ENCODE measurements at places on chromosomes 7 and 10.

DNA sequence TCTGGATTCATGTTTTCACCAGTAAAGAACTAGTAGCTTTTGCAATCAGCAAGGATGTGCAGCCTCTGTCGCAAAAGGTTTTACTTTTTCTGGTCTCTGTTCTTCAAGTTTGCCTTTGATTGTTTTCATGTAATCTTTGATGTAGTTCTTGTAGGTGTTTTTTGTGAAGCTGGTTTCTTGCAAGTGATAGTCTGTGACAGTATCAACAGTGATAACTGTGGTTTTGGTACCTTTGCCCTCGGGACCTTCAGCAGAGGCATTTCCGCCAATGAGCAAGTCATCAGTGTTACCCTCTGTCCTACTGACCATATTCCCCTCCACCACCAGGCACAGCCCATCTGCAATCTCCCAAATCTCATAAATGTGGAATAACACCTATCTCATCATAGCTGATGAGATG is 55.1 kb downstream of the IPMK start:
- DNase-seq: no peak

DNA sequence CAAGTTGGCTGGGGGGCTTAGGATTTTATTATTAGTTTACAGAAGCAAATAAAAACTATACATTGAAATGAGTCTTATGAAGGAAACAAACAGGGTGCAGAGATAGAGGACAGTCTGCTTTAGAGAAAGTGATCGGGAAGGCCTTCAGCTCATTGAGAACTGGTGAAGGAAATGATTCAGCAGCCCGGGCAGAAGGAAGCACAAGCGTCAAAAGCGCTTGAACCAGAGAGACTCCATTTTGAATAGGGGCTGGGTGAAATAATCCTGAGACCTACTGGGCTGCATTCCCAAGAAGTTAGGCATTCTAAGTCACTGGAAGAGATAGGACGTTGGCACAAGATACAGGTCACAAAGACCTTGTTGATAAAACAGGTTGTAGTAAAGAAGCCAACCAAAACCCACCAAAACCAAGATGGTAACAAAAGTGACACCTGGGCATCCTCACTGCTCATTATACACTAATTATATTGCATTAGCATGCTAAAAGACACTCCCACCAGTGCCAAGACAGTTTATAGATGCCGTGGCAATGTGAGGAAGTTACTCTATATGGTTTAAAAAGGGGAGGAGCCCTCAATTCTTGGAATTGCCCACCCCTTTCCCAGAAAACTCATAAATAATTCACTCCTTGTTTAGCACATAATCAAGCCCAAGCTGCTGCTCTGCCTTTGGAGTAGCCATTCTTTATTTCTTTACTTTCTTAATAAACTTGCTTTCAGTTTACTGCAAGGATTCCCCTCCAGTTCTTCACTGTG is 83.1 kb upstream of the MPP7 start:
- no peak for DNase-seq

DNA sequence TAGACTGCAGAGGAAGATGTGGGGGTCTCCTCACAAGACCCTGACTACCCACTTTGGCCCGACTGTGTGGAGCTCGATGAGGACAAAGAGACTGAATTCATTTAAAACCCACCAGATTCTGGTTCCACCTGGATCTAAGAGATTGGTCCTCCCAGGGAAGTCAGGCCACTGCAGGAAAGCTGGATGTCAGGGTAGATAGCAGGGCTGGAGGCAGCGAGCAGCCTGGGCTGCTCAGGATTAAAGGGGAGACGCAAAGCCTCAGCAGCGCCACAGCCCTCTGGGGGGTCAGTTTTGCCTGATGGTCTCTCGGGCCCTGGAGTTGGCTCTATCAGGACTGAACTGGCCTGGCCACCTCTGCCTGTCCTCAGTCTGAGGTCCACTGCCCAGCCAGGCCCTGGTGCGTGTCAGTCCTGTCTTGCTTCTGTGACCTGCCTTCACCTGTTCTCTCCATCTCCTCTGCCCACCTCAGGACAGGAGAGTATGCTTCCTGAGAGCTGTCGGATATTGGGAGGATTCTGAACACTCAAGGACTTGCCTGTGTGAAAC is 12.2 kb upstream of the KLRG2 start:
- no peak for DNase-seq

DNA sequence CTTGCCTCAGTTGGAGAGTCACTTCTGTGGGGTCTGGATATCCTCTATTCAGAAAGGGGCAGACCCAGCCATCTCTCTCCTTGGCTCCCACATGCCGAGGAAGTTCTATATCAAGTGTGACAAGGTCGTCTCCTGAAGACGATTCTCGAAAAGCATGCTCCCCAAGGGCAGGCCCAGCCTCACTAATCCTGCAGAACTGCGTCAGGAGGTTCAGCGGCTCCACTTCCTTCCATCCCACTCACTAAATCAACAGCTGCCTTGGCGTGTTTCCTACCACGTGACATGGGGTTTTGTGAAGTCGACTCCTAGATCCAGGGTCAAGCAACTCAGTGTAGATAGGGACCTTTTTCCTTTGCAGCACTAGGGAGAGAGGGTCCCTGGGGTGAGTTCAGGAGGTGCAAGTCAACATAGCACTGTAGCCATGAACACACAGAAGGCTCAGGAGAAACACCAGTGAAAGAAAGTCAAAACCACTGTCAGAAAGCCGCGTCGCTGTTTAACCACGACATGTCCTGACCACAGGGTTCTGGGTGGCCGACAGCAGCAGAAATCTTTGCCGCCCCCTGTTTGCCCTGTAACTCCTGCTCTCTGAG is 156.4 kb downstream of the PRPF18 start:
- no peak for DNase-seq

- no peak for DNase-seq
Measured at GRCh38 chr10:5229019-5229418, 32.4 kb downstream of the AKR1C4 start.

GRCh38 chr10:23439961-23440889 is 1.4 kb downstream of the OTUD1 start:
- peak; percentile 44 for DNase-seq

GRCh38 chr7:104123786-104124185 is 84.0 kb downstream of the ORC5 start:
- no peak for DNase-seq
